Activated CD4-positive, alpha-beta T cell treated with anti-CD3 and anti-CD28 coated beads, Interleukin-2, amount 50 U/mL, for 4 hours (primary cell): ENCODE measurements at places on chromosomes 11 and 22.

- no peak for DNase-seq
Observed at GRCh38 chr11:13701506-13701905, 33.0 kb downstream of the FAR1 start.

DNA sequence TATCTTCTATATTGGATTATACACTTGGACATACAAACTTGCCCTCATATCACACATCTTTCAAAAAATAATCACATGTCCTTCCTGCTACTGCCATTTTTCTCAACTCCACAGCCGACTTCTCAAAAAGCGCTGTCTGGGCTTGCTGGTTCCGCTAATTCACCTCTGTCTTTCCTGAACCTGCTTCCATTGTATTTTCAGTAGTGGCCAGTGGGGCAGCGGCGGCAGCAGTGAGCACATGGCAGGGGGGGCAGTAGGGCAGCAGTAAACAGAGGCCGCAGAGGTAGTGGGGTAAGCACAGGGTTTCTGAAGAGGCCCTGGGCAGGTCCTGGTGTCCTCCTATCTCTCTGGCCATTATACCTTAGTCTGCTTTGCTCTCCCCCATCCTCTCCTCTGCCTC, 126.3 kb downstream of the RRAS2 start:
- DNase-seq: no peak

GRCh38 chr11:131190446-131190845, 180.0 kb upstream of the NTM start:
- DNase-seq: no peak

DNA sequence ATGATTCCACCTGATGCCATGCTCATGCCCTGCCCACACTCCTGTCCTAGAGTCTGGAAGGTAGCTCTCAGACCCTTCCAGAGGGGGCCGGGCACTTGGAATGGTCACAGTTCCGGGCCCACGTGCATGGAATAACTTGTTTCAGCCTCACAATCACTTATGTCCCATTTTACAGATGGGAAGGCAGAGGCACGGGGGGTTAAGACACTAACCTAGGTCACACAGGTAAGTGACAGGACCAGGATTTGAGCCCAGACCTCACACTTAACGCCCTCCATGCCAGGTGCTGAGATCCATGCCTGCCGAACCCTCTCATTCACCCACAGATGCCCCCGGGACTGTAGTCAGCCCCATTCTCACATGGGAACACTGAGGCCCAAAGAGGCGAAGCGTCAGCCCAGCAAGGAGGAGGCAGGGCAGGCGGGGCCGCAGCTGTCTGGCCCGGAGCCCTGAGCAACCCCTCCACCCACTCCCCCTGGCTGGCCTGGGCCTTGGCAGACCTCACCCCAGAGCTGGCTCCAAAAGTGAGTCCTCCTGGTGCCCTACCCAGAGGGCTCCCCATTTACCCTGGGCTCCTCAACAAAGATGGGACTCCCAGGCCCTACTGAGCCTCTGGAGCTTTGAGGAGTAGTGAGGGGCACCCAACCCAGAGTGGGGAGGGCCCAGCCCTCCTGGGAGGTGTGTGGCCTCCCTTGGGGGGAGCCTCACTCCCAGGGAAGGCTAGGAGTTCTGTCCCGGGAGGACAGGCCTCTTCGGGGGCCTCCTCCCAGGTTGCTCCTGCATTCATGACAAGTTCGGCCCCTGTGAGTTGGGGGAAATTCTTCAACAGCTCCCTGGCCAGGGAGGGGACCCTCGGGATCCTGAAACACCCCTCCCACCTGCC, 2.4 kb upstream of the ALDH3B1 start:
- DNase-seq: no peak

- DNase-seq: peak; percentile 79
Observed at GRCh38 chr22:19431649-19432132, at the start of gene HIRA. HIRA (minus strand) TSS chr22:19431733; CDS start chr22:19431476, 257 bp downstream.

GRCh38 chr11:117823294-117823945, 1.1 kb downstream of the FXYD2 start:
- peak; percentile 33 for DNase-seq

DNA sequence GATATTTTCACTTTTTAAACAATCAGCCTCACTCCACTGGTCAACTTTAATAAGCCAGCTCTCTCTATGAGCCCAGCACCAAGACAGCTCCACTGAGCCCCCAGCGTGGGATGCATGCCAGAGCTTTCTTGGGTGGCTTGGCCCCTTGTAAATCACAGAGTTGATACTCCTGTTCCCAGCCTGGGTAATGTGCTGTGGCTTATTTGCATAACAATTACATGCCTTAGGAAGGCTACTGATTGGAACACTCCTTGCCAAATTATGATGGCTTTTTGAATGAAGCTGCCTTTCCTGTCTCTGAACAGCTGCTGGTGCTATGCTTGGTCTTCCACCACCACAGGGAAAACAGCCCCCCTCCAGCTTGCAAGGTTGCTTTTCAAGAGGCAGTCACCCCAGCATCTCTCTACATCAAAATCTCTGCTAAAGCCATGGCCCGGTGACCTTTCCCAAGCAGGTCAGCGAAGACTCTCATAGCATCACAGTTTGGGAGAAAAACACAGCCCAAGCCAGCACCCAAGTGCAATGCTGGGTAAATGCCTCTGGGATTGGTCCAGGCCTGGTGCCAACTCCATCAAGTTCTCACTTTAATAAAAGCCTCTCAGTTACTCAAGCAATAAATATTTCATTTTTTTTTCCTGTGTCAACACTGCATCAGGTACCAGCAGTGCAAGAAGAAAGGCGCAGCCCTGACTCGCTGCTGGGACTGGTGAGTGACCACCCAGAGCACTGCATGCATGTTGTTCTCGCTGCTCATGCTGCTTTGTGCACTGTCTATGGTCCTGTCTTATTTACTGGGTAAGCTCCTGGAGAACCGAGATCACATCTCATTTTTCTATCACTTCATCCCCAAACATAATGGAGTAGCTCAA, 549.3 kb downstream of the OPCML start:
- DNase-seq: no peak

DNA sequence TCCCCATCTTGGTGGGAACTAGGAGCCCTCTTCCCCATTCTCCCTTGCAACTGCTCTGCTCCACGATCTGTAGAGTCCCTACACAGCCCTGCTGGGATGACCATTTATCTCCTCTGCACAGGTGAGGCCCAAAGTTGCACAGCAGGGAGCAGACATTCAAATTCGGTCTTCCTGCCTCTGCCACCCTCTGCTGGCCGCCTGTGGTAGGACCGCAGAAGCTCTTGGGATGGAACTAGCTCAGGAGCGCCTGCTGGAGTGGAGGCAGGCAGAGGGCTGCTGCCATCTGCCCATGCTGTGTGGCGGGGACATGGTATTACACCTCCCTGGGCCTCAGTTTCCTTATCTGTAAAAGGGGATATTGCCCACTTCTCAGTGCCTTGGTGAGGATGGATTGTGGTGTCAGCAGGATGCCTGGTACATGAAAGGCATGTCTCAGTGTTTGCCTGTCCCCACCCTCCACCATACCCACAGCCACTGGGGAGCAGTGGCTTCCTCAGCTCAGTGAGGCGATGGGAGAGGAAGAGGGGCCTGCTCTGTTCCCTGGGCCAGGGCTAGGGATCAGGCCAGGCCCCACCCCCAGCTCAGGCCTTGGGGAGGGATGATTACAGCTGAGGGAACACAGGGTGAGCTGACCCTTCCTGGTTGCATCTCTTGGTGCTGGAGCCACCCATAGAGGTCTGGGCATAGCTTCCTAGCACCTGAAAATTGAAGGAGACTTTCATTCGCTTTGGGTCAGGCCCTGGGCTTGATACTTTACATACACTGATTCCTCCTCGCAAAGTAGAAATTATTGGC, 11.3 kb upstream of the OMP start:
- DNase-seq: peak; percentile 76

DNA sequence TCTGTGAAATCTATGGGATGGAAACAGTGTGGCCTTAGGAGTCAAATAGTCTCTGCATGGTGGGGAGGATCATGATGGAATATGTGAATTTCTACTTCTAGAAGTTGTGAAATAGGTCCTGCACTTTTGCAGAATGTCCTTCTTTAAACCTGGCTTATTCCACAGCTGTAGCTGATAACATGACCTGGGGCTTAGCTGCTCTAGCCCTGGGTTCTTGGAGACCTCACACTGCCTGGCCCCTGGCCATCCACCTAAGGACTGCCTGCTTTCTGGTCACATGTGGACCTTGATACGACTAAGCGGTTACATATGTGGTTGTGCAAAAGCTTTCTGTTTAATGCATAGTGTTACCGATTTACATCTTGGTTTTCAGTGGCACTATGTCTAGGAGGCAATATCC, 88.2 kb downstream of the SWAP70 start:
- DNase-seq: no peak

GRCh38 chr11:64071849-64072248, 36.1 kb downstream of the FLRT1 start:
- no peak for DNase-seq

- DNase-seq: no peak
Observed at GRCh38 chr11:8384199-8384821, 120.6 kb upstream of the LMO1 start.

DNA sequence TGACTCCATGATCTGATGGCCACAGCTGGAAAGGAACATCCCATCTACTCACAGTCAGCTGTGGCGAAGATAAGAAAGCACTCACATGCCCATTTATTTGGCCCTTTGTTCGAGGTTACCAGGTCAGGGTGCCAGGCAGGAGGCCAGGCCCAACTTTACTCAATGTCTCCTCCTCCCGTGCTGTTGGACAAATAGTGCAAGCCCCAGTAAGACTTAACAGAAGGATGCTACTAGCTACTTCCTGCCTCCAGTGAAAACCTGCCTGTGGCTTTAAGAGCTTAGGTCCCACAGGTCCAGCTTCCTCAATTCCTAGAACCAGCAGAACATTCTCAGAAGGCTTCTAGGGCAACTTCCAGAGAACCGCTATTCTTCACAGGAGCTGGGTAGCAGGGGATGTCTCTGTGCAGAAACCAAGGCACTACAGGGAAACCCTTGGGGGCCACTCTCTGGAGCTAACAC, 12.9 kb upstream of the CRY2 start:
- DNase-seq: no peak

- no peak for DNase-seq
Observed at GRCh38 chr11:77055913-77056312, 10.9 kb upstream of the CAPN5 start.

DNA sequence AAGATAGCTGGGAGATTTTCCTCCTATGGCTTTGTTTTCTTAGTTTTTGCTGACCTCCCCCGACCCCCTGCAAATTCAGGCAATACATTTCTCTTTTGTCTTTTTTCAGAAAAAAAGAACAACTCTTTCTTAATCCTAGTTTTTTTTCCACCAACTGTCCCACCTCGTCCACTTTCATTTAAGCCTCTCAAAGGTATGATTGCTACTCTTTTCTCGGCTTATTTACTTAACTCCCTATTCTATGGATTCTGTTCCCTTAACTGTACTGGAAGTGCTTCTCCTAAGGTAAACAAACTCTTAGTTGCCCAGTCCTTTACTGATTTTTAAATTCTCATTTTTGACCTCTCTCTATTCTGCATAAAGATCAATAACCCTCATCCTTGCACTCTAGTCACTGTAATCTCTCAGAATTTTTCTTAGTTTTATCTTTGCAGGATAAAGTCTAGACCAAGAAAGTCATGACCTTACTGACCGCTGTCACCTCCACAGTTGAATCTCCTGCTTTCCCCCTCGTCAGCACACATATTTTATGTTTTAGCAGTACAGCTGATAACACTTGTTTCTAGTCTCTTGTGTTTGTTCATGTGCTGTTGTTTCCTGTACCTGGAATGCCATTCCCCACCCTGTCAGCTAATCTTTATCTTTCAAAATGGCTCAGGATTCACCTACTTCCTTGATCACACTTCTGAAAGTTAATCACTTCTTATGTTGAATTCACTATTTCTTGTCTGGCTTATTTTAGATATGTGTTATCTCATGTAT, 14.9 kb downstream of the TBCEL start:
- DNase-seq: no peak

DNA sequence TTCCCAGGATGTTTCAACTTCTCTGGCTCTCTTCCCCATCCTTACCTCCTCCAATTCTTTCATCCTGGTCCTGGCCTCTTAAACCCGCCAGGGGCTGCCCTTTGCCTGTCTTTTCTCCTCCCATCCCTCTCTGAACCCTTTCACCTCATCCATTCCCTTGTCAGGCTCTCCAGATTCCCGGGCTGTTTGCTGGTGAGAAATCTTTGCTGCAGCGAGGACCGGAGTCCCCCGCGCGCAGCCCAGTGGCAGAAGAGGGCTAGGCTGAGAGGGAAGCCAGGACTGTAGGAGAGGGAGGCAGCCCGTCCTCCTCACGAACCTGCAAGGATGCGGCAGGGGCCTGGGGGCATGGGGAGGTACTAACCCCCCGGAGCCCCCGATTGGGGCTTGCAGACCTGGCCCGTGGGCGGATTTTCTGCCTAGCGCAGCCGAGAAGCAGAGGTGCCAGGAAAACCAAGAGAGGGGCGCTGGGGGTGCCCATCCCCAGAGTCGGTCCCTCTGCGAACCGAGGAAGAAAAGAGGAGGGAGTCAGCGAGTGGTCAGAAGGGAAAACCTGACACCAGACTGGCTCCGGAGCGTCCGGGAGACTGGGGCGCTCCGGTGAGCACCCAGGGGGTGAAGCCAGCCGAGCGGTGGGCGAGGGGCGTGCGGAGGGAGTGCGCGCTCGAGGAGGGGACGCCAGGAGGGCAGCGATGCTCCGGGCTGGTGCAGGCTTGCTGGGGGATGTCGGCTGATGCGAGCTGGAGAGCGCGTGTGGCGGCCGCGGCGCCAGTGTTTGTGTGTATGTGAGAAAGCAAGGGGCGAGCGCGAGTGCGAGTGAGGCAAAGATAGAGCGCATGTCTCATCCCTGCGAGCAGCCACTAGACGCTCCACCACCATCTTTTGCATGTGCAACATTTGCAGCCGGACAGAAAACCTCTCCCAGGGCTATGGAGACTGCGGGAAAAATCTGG, at the start of gene GRIA4:
GRIA4 (plus strand) TSS at position 242 of the 950 bp plus-strand sequence. CDS start 925 bp downstream, outside the sequence.
- DNase-seq: no peak

- DNase-seq: no peak
Observed at GRCh38 chr11:20112291-20113148, 47.8 kb downstream of the DBX1 start.

- peak; percentile 66 for DNase-seq
Observed at GRCh38 chr11:95154514-95154913, 64.9 kb downstream of the ENDOD1 start.

DNA sequence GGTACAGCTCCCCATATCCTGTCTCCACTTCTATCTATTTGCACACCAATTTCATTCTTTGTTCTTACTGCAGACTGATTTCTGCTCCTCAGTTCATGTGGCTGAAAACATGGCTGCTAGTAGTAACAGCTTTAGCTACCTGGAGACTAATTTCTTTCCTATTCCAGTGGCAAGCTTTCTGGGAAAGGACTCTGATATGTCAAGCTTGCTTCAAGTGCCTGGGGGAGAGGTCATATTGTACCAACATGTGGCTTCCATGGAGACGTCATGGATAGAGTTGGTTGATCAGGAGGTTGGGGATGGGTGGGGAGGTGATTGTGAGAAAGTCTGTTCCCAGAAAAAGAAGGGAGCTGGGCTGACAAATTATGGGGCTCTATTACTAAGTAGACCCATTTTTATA, 44.9 kb downstream of the ADM start:
- no peak for DNase-seq

DNA sequence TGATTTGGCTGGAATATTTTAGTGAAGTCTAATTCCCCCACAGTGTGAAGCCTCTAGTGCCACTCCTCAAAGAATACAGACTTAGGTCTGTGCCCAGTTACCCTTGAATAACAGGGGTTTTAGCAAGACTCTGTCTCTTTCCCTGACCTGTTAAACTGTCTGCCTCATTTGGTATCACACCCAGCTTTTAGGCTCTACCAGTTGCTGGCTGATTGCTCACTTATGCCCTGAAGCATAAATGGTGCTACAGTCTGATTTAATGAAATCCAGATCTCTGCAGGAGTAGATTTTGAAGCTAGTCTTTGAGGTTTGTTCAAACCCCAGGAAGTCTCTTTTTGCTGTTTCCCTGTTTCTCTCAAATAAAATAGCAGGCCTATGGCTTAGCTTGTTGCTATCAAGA, 45.2 kb upstream of the LIPT2 start:
- no peak for DNase-seq
